LoVo (cell line): ENCODE measurements at places on chromosomes 7 and 10.
A peak's percentile ranks its signal among the peaks of the same experiment; 100 is the strongest.

GRCh38 chr7:95441042-95441823 is 6.4 kb upstream of the PON2 start:
- peak; percentile 59 for DNase-seq

GRCh38 chr7:66344166-66344565 is 139.0 kb downstream of the TPST1 start:
- DNase-seq, result no peak

- DNase-seq, result peak; percentile 59
Measured at GRCh38 chr7:94584113-94584512, 71.8 kb downstream of the SGCE start.

- DNase-seq, result no peak
Measured at GRCh38 chr10:50211670-50212069, 39.6 kb downstream of the ASAH2 start.

DNA sequence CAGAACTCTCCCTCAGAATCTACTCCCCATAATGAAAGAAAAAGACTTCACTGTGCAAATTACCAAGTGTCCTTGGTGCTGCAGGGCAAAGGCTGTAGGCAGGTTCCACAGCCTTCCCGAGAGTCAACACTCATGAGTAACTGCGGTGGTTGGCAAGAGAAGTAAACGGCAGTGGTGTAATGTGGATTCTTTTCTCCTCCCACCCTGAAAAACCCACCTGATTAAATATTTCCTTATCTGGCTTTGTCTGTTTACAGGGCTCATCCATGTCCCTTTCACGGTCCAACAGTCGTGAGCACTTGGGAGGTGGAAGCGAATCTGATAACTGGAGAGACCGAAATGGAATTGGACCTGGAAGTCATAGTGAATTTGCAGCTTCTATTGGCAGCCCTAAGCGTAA is 300.9 kb downstream of the BICC1 start:
- DNase-seq, result no peak

DNA sequence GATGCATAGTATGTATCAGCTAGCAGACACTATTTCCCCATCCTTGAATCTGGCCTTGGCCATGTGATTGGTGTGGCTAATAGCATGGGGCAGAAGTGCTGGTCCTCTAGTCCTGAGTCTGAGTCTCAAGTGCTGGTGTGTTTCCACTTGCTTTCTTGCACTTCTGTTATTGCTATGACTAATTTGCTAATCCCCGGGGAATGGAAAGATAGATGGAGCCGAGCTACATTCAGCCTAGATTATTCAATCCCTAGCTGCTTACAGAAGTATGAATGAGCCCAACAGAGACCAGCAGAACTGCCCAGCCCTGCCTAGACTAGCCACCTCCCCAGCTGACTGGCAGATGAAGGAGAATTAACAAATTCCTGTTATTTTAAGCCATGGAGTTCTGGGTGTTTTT is 53.2 kb upstream of the SYPL1 start:
- no peak for DNase-seq

DNA sequence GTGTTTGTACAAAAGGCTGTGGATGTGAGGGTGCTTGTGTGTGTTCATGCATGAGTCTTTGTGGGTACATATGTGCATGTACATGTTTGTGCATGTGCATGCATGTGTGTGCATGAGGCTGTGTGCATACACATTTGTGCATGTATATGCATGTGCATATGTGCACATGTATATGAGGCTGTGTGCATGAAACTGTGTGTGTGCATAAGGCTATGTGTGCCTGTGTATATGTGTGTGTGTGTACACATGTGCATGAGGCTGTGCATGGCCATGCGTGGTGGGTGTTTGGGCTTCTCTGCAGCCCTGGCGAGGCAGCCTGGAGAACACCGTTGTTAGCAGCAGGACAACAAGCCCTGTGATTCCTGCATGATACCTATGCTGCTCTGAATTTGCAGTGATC is 207.7 kb upstream of the ADCY1 start:
- no peak for DNase-seq

- no peak for DNase-seq
Measured at GRCh38 chr7:143265017-143265693, 1.9 kb downstream of the GSTK1 start.

- no peak for DNase-seq
Measured at GRCh38 chr10:103554488-103555324, 61.2 kb downstream of the NEURL1 start.

DNA sequence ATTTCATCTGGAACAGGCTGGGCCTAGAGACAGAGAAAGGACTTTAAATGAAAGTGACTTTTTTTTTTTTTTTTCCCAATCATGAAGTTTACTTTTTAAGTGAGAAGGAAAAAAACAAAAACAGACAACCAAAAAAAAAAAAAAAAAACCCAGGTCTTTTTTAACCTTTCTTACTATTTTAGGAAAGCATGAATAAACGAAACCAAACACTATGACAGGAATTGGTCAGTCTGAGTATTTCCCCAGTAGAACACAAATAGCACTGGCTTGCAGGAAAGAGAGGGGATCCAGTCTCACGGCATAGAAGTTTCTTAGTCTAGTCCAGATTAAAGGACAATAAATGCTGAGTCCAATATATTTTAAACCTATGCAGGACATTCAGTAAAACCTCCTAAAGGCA is 180.5 kb upstream of the CCDC6 start:
- no peak for DNase-seq

DNA sequence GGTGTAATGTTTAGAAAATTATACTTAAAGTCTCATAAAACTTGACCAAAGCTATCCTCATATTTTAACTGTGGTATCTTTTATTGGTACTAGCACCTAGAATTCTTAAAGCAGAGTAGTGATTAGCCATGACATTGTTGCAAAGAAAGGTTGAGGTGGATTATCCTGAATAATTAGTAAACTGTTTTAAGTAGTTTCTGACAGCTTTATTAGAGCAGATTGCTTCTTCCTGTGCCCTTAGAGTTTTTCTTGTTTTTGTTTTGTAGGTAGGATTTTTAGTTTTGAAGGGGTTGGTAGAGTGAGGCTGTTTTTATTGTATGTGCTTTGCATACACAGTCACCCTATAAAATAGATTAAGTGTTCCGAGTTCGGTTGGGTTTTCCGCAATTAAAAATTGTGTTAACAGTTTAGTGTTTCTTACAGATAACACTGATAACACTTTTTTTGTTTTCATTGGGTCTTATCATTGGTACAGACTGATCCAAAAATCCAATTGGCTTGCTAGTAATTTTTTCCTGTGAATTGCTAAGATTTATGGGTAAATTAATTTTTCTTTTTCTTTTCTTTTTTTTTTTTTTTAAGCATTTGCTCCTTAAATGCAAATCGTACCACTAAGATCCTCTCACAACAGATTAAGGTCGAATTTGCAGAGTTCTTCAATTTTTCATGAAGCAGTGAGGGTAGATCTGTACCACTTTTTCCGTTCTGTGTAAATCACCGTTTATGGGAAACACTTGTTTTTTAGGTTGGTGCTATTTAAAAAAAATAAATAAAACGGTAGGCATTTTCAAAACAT is 2.1 kb upstream of the PBLD start:
- no peak for DNase-seq
